ENCODE measurements at places on chromosomes 3 and 15. TPM values are rescaled to one million over a fixed set of nuclear protein-coding genes. Genes with fewer than 3 reads are reported as not detected.

Gene ITIH1
- total RNA-seq = not detected

Gene PAQR5
- 6.4 TPM for total RNA-seq

Gene C3orf49
- total RNA-seq = not detected

Gene MCF2L2
- 0.84 TPM for total RNA-seq

Gene EPHA6
- not detected for total RNA-seq

Data from kidney epithelial cell (primary cell).